A549 treated with Mapracorat at 1 μM for 4 hours (cell line): ENCODE measurements at places on chromosomes 5 and 9. TPM values are rescaled to one million over a fixed set of nuclear protein-coding genes. Genes with fewer than 3 reads are reported as not detected.

The NRG2 gene
- 1.6 to 2.4 TPM (median 2.0 TPM) in 5 replicates for total RNA-seq

The LCN12 gene
- 1.0 to 1.9 TPM (median 1.3 TPM) in 5 replicates for total RNA-seq

The C9orf43 gene
- 0.45 to 0.73 TPM (median 0.57 TPM) in 5 replicates for total RNA-seq

The SLCO6A1 gene
- not detected in 5 replicates for total RNA-seq

The MIER3 gene
- total RNA-seq: 7.2 to 12.4 TPM (median 10.6 TPM) in 5 replicates

The N4BP3 gene
- total RNA-seq: 0.74 to 1.3 TPM (median 1.0 TPM) in 5 replicates

The SHROOM1 gene
- total RNA-seq: 7.6 to 13.4 TPM (median 9.2 TPM) in 5 replicates

The PCDHB2 gene
- 3.3 to 13.0 TPM (median 3.7 TPM) in 5 replicates for total RNA-seq

The SLC1A1 gene
- total RNA-seq: 0.82 to 1.7 TPM (median 1.1 TPM) in 5 replicates

The MOB3B gene
- 8.8 to 11.2 TPM (median 9.5 TPM) in 5 replicates for total RNA-seq

The C5orf63 gene
- total RNA-seq: 2.3 to 4.7 TPM (median 3.9 TPM) in 5 replicates

The PCSK1 gene
- total RNA-seq: 0.14 to 0.29 TPM (median 0.22 TPM) in 5 replicates

The GRM6 gene
- not detected in 5 replicates for total RNA-seq

The CENPH gene
- total RNA-seq: 26.7 to 30.8 TPM (median 28.2 TPM) in 5 replicates

The ZNF879 gene
- 0.37 to 0.57 TPM (median 0.54 TPM) in 5 replicates for total RNA-seq

The SLC34A3 gene
- total RNA-seq: 0.08 to 0.28 TPM (median 0.09 TPM) in 3 of 5 replicates, not detected in the others

The IRX1 gene
- not detected in 5 replicates for total RNA-seq

The KCNV2 gene
- not detected in 5 replicates for total RNA-seq

The PCDHA2 gene
- 0.10 TPM in 1 of 5 replicates, not detected in the others for total RNA-seq

The SRA1 gene
- 38.4 to 48.2 TPM (median 43.4 TPM) in 5 replicates for total RNA-seq

The TAF11L10 gene
- total RNA-seq: not detected in 5 replicates

The ENTPD2 gene
- 2.2 to 2.9 TPM (median 2.4 TPM) in 5 replicates for total RNA-seq

The ADAMTS12 gene
- 6.2 to 7.9 TPM (median 7.3 TPM) in 5 replicates for total RNA-seq

The IL5 gene
- total RNA-seq: not detected in 5 replicates

The RRAGA gene
- 108 to 133 TPM (median 128 TPM) in 5 replicates for total RNA-seq

The LCP2 gene
- total RNA-seq: not detected in 5 replicates

The ACOT12 gene
- 0.23 TPM in 1 of 5 replicates, not detected in the others for total RNA-seq

The SLC6A18 gene
- total RNA-seq: not detected in 5 replicates

The DOCK8 gene
- 0.24 to 0.59 TPM (median 0.36 TPM) in 5 replicates for total RNA-seq

The SOWAHA gene
- 0.08 to 0.17 TPM (median 0.09 TPM) in 5 replicates for total RNA-seq

The NNT gene
- total RNA-seq: 9.7 to 13.3 TPM (median 12.2 TPM) in 5 replicates

The ANKHD1 gene
- total RNA-seq: 46.2 to 52.4 TPM (median 47.8 TPM) in 5 replicates

The EQTN gene
- total RNA-seq: 0.22 TPM in 1 of 5 replicates, not detected in the others

The GZMA gene
- total RNA-seq: not detected in 5 replicates

The PCDHGA3 gene
- not detected in 5 replicates for total RNA-seq

The SOHLH1 gene
- not detected in 5 replicates for total RNA-seq

The GRIN3A gene
- total RNA-seq: not detected in 5 replicates

The OR1Q1 gene
- not detected in 5 replicates for total RNA-seq

The S100Z gene
- total RNA-seq: not detected in 5 replicates

The TMEM171 gene
- 4.6 to 6.8 TPM (median 5.7 TPM) in 5 replicates for total RNA-seq

The PLPP7 gene
- 0.05 TPM in 1 of 5 replicates, not detected in the others for total RNA-seq

The GPX8 gene
- total RNA-seq: 30.9 to 38.0 TPM (median 34.0 TPM) in 5 replicates

The DMRTA1 gene
- total RNA-seq: 0.58 to 0.83 TPM (median 0.70 TPM) in 5 replicates

The LSM11 gene
- 2.4 to 3.2 TPM (median 2.9 TPM) in 5 replicates for total RNA-seq

The CDKN2A gene
- not detected in 5 replicates for total RNA-seq

The PIP5KL1 gene
- 1.0 to 3.5 TPM (median 1.6 TPM) in 5 replicates for total RNA-seq

The UQCRQ gene
- total RNA-seq: 399 to 559 TPM (median 531 TPM) in 5 replicates

The PPP3R2 gene
- not detected in 5 replicates for total RNA-seq

The DNAH5 gene
- 1.5 to 2.3 TPM (median 2.1 TPM) in 5 replicates for total RNA-seq

The UAP1L1 gene
- total RNA-seq: 9.3 to 16.6 TPM (median 12.2 TPM) in 5 replicates

The SETD9 gene
- total RNA-seq: 4.0 to 7.2 TPM (median 5.8 TPM) in 5 replicates
